ENCODE measurements at places on chromosomes 4 and X.

GRCh38 chr4:127698789-127699200 is 31.4 kb upstream of the SLC25A31 start:
- peak; percentile 65 for DNase-seq

DNA sequence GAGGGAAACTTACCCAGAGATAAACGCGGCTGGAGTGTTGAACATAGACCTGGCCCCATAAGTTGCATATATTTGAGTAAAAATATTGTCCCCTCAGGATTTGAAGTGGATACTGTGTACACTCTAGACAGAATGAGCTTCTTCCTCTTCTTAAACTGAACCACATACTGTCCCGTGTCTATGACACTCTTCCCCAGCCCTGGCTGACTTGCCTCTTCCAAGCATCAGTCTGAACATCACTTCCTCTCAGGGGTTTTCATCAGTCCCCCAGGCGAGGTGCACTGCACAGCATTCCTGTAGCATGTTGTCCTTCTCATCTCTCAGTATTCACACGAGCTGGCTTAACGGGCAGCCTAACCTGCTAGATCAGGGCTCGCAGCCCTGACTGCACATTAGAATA is 80.5 kb upstream of the TMEM150C start:
- no peak for DNase-seq

DNA sequence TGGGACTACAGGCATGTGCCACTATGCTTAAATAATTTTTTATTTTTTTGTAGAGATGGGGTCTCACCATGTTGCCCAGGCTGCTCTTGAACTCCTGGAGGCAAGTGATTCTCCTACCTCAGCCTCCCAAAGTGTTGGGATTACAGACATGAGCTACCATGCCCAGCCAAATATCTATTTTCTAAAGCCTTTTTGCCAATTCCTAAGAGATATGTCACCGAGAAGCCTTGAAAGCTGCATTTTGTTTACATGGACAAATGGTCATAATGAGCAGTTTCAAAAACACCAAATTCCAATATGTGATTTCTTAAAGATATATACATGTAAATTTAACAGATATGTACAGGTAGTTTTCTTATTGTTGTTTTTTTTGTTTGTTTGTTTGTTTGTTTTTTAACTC is 33.0 kb upstream of the PGRMC2 start:
- DNase-seq: no peak

- DNase-seq: peak; percentile 46
Observed at GRCh38 chrX:105564501-105564900, 257.8 kb upstream of the NRK start.

DNA sequence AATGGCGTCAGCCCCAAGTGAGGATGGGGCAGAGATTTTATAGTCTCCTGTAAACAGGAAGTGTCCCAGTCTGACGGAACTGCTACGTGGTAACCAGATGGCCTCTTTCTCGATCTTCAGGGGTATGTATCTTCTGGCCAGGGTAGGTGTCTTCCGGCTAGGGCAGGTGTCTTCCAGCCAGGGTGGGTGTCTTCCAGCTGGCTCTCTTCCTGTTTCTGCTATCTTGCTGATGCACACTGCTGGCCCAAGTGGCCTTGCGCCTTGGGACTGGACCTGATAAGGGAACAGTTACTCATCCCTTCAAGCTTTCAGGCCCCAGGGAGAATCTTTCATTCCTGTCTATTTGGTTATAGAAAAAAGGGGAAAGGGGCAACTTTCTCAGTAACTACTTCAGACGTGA is 178.7 kb upstream of the MAGEE2 start:
- no peak for DNase-seq

- no peak for DNase-seq
Observed at GRCh38 chr4:159144112-159144694, 41.3 kb downstream of the RAPGEF2 start.

GRCh38 chr4:188275686-188276085 is 136.4 kb downstream of the TRIML1 start:
- no peak for DNase-seq

- no peak for DNase-seq
Observed at GRCh38 chr4:24488399-24489164, 95.8 kb downstream of the DHX15 start.

Data from smooth muscle cell of the brain vasculature (primary cell).